Kidney capillary endothelial cell (primary cell): ENCODE measurements at places on chromosomes 1 and 21.

DNA sequence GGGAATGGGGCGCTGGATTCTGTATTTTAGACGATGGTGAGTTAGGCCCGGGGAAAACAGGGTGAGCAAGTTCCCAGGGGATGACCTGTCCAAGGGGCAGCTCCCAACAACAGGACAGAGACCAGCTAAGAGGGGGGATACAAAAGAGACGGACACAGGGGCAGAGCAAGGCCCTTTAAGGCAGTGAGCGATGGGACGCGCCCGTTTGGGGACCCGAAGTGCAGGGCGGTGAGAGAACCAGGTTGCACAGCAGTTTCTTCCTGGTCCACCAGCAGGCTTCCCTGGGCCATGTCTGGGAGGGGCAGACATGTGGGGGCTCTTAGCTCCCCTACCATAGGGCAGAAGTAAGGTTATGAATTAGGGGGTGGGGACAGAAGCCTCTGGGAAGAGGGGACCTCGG lies 22.0 kb downstream of the INAVA start:
- no peak for DNase-seq

- DNase-seq, result no peak
These were observed 79.5 kb downstream of the NRIP1 start for GRCh38 chr21:14985306-14985705.

GRCh38 chr1:79128722-79129121 lies 122.2 kb upstream of the ADGRL4 start:
- peak; percentile 15 for DNase-seq

DNA sequence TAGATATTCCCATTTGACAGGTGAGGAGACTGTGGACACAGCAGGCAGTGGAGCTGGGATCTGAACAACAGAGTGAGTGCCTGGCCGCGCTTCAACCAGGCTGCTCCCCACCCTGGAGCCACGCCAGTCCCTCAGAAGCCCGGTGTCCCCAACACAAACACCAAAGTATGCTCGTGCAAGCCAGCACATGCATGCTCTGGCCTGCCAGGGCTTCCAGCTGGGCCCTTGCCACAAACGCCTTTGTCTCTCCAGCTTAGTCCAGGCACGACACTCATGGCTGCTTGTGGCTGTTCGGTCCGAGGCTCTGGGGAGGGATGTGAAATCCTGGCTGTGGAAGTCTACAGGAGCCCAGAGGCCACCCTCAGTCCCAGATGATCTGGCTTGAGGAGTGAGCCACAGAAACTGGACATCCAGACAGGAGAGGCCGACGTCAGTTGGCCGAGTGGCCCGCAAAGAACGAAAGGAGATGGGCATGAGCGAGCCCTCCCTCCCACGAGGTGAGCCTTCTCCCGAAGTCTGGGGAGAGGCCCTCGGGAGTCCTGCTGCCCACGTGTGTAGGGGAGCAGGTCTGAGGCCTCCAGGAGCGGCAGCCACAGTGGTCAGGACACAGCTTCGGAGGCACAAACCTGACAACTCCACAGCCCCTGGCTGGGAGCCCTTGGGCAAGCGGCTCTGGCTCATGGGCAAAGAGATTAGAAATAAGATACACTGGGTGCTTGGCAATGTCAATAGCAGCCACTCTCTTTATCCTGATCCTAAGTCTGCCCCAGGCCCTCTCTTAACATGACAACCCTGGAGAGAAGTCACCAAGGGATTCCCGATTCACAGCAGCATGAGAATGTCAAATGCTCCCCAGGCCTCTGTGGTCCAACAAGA lies 117.1 kb upstream of the IFFO2 start:
- no peak for DNase-seq

- peak; percentile 10 for DNase-seq
These were observed 2219.4 kb downstream of the NCAM2 start for GRCh38 chr21:23217597-23217996.

GRCh38 chr1:203202431-203203245 lies 16.1 kb upstream of the CHI3L1 start:
- DNase-seq, result no peak

GRCh38 chr1:227788271-227789083 lies 27.0 kb upstream of the PRSS38 start:
- DNase-seq, result no peak

- no peak for DNase-seq
These were observed 32.8 kb upstream of the CSF3R start for GRCh38 chr1:36515315-36516138.

DNA sequence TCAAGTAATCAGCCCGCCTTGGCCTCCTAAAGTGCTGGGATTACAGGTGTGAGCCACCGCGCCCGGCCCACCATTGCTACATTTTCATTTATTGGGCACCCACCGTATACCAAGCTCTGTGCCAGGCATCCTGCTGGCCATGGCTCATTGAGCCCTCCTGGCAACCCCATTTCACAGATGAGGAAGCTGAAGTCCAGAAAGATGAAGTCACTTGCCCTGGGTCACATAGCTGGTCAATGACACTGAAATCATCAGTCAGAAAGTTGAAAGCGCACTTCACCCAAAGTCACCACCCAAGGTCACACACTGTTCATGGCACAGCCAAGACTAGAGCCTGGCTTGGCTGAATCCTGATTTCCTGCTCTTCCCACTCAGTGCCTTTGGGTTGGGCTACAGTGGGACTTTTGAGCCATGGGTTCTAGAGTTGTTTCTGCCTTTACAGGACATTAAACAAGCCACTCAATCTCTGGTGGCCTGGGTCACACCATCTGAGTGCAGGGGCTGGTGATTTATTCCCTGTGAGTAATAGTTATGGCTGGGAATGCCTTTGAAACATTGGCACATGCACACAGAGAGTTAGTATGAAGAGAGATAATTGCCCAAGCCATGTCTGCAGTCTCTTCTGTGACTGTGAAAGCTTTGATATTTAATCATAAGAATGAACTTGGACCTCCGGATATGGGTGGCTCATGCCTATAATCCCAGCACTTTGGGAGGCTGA lies 16.0 kb upstream of the ARHGEF10L start:
- no peak for DNase-seq

DNA sequence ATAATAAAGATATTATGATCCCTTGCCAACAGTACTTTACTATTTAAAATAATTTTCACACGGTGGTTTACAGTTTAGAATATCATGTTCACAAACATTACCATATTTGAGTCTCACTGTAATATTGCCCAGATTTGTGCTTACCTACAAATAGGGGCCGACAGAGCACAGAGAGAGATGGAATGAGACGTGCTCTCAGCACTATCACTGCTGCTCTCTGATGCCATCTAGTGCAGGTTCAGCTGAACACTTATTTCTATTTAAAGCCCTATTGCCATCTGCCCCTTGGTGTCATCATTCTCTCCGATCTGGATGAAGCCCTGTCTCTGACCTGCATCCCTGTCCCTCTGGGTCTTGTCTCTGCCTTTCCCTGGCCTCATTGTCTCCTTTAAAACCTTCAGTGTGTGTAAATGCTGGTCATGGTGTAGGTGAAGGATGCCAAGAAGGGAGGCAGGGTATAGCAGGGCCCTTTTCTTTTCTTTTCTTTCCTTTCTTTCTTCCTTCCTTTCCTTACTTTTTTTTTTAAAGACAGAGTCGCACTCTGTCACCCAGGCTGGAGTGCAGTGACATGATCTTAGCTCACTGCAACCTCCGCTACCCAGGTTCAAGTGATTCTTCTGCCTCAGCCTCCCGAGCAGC lies 6.9 kb upstream of the GPATCH4 start:
- DNase-seq, result peak; percentile 74

DNA sequence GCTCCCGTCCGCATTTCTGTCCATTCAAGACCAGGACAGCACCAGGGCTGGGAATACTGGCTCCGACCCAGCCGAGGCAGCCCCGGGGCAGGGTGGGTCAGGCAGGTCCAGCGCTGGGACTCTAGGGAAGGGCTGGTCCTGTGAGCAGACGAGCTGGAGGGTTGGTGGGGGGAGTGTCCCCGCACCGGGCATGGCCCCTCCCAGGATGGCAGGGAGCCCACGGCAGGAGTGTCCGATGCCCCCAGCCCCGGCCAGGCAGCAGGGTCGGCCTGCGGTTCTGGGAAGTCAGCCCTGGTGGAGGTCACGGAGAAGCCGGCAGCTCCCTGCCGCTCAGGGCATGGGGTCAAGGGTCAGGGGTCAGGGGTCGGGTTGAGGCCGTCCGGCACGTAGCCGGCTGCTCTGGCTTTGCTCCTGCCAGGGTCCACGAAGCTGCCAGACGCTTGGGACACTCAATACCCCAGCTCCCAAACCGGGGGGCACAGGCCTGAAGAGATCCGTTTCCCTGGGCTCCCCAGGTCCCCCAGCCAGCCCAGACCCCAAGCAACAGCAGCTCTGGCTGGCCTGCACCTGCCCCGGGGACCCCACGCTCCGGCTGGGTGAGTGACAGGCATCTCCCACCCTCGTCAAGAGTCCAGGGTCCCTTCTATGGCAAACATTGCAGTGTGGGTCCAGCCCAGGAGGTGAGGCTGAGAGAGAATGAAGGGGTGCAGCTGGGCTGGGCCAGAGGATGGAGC lies 6.7 kb downstream of the C1QTNF12 start:
- no peak for DNase-seq
